ENCODE measurements at places on chromosomes 7 and 10.

GRCh38 chr10:132663666-132664365 lies 122.1 kb downstream of the NKX6-2 start:
- peak; percentile 29 for DNase-seq

- peak; percentile 1 for DNase-seq
Observed at GRCh38 chr7:12028508-12028907, 182.6 kb upstream of the TMEM106B start.

GRCh38 chr7:94969434-94970084 lies 62.2 kb downstream of the PPP1R9A start:
- peak; percentile 60 for DNase-seq

DNA sequence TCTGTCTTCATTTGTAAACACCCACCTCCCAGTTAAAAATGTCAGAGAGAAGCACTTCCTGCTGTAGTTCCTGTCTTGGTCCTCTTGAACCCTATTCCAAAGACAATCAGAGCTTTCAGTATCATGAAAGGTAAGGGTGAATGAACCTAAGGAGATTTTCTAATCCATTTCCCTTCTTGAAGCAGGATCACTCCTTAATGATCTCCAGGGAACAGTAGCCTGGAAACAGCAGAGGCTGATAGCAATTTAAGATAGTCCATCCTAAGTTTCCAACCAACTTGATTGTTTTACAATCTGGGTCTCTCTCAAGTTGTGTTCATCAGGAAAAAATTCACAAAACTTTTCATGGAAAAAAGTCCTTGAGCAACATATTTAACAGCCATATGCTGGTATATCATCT lies 273.6 kb downstream of the NEBL start:
- DNase-seq, result no peak

DNA sequence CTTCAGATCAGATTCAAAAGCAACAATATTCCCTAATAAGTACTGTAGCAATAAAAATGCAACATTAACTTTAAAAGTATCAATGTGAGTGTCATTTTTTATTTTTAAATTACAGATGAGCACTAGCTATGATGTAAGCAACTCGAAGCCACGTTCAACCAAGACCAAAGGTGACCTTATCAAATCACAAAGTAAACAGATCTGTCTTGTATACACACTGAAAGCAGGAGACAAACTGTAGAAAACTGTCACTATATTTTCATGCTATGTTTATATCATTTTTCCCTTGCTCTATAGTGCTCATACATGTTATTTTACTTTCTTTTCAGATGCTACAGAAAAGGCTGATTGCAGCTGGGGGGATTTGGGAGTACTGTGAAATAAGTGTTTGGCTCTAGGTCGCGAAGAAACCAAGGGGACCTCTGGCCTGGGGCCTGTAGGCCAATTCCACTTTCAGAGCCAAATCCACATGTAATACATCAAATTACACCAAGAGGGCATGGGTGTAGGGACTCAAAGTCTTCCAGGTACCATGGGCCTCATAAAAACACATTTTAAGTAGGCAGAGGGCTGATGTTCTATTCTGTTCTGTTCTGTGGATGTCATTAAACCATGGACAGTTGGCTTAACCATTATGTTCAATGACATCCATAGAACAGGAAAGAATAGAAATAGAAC lies 245.2 kb downstream of the SFMBT2 start:
- no peak for DNase-seq

DNA sequence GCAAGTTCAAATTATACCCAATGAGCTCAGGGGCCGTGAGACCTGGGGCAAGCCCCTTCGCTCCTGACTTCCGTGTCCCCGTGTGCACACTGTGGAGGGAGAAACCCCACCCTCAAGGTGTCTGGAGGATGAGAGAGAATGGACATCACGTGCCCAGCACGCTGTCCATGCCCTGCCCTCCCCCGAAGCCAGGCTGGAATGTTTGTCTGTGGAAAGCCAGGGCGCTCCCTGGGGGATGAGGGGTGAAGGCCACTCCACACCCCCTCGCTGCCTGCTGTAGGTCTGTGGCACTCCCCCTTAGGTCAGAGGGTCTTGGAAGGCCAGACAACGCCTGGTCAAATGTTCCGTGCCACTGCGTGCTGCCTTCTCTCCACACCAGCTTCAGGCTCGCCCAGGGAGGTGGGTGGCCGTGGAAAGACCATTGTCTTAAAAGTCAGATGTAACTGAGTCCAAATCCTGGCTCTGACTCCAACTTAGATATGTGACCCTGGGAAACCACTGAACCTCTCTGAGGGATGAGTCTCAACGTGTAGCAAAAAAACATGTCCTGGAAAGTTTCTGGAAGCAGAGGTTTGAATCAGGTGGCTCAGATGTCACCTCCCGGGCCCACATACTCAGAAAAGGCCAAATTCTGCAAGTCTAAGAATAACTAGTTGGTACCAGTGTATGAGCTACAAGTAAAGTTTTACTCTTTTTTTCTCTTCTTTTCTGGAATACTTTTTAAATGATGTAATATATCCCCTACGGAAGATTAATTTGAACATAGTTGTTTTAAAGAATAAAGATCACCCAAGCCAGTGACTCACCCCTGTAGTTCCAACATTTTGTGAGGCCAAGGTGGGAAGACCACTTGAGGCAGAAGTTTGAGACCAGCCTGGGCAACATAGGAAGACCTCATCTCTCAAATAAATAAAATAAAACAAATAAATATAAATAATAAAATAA lies 24.9 kb downstream of the RCC1L start:
- DNase-seq, result no peak

DNA sequence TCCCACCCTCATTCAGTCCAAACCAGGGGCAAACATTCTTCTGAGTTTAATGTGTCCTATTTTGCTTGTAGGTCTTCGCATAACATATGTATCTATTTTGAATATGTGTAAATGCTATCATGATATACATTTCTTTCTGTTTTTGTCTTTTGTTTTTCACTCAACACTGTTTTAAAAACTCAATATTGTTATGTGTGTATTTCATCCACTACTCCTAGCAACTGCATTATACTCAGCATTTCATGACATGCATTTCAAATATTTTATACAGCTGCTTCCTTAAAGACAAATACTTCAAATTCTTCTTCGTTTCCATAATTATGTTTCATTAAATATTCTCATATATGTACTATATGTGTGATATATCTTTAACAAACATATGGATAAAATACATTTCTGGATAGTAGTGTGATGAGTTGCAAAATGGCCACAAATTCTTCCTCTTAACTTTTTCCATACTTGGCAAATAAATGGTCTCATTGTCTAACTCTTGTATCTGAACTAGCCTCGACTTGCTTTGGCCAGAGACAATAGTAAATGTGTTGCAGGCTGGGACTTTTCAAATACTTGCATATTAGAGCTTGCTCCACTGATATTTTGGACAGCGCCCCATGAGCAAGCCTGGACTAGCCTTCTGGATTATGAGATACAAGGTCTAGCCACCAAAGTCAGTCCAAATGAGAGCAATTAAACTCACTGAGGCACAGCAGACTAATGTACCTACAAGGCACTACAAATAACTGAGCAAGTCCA lies 539.7 kb upstream of the KCND2 start:
- DNase-seq, result no peak

DNA sequence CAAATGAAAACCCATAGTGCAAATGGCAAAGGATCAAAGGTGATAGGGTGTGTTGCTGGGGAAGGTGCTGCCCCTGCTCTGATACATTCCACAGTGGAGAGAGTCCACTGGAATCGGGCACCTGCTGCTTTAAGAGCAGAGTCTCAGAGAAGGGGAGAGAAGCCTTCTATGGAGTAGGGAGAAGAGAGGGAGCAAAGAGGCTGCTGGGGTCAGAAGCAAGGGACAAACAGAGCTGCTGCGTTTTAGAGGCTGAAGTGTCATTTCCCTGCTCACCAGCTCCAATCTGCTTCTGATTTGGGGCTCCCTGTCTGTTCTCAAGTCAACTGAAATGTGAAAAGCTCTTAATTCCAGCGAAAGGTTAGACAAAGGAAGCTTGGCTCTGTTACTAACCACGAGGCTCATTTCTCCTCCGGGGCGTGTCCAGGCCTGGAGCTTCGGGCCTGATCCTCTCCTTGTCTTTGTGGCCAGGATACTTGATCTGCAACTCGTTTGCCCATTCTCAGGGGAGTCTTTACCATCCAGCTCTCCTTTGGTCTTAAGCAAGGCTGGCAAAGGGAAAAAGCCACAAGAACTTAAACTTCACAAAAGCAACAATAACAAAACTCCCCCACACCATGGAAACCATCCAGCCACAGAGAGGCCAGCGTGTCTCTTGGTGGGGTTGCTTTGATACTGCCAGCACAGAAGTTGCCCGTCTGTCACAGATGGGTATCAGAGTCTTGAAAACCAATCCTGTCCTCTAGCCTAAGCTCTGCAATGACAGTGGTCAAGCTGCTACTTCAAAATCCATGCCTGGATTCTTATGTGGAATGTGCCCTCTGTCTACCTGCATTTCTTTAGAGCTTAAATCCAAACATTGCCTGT lies 692.6 kb downstream of the SUGCT start:
- peak; percentile 60 for DNase-seq

DNA sequence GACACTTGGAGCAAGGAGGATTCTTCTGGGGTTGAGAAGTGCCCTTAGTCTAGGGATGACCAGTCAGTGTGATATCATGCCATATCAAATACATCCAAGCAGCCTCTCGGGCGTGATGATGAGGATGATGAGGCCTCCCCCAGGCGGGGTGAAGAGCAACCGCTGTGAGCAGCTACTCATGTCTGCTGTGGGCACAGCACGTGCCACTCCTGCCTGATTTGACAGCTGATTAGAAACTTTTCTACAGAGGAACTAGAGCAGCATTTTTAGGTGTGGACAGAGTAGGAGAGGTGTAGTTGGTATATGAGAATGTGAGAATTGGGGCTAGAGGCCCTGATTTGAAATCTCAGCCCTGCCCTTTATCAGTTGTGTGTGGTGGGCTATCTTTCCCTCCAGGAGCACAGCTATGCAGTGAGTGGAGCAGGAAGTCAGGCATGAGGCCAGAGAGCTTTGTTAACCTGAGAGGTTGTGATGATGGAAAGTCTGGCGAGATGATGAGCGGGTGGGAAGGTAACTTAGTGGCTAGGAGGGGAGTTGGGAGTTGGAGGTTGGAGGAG lies 49.6 kb upstream of the COBL start:
- DNase-seq, result no peak

DNA sequence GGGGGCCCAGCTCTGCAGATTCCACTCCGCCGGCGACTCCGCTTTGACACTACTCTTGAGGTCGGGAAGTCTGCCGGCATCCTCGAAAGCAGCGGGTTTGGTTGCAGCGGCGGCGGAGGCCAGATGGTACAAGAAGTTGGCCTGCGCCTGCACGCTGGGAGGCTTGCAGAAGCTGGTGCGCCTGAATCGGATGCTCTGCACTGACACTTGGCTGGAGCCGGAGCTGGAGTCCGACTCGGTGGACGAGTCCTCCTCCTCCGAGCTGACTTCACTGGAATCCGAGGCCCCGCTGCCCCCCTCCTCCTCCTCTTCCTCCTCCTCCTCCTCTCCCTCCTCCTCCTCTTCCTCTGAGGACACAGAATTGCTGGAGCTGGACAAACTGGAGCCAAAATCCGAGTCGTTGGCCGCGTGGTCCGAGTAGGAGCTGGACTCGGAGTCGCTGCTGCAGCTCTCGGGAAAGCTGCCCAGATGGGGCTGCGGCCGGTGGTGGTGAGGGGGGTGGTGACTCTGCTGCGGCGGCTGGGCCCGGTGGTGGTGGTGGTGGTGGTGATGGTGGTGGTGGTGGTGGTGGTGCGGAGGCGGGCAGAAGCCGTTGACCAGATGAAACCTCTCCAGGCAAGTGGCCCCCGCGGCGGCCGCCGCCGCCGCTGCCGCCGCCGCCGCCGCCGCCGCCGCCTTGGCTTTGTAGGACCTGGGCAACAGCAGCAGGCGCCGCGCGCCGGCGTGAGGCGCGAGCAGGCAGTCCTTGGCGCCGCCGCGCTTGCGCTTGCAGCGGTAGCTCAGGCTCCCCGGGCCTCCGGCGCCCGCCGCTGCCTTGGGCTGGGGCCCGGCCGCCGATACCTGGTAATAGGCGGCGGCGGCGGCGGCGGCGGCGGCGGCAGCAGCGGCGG lies 9.0 kb downstream of the SKIDA1 start:
- peak; percentile 81 for DNase-seq

DNA sequence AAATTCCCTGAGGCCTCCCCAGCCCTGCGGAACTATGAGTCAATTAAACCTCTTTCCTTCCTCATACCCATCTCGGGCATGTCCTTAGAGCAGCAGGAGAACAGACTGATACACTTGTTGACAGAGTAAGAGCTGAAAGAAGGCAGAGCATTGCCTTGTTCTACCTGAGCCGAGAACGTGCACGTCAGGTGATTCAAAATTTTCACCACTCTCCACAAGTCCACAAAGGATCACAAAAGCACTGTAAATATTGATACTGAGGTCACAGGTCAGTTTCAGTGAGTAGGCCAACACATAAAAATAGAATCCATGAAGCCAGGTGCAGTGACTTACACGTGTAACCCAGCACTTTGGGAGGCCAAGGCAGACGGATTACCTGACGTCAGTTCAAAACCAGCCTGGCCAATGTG lies 27.8 kb downstream of the DCLRE1C start:
- DNase-seq, result no peak

DNA sequence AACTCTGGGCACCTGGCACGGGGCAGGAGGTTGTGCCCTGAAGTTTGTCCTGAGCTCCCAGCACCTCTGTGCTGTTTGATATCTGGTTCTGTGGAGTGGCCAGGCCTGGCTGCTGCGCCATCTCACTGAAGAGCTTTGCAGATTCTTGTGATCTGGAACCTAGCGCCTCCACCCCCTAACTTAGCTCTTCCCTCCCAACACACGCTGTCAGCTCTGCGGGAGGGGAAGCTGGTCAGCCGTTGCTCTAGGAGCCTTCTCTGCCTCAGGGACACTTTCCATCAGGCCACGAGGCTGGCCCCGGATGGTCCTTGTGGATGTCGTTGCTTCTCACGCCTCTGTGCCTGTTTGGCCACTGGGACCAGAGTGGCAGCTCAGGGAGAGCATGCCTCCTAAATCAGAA lies 213.2 kb downstream of the CCDC3 start:
- peak; percentile 72 for DNase-seq

GRCh38 chr7:102994567-102994966 lies 80.0 kb downstream of the FBXL13 start:
- no peak for DNase-seq

- DNase-seq, result no peak
Observed at GRCh38 chr10:5975641-5976473, 1.5 kb downstream of the IL15RA start.

DNA sequence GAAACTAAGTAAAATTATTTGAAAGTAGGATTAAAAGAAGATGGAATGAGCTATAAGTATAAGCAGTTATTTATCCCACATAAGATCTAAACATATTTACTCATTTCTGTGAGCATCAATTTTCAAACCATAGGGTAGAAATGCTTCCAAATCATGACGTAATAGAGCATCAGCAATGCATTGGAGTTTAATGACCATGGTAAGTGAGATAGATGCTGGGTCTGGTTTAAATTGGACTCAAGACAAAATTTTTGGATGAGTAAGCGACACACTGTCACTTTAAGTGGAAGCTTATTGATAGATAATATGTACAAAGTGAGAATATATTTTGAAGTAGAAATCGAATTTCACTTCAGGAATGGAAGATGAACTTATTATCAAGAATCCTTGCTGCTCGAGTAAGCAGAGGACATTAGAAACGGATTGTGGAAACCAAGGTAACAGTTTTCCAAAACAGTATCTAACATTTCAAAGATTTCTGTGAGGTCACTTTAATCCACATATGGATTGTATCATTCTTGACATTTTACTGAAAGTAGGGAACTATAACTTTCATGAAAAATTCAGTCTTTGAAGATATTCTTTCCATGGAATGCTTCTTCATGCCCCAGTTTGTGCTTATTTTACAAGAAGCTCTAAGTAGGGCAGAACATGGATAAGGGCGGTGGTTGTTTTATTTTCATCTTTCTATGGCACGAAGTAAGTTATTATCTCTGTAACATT lies 85.8 kb downstream of the AGMO start:
- no peak for DNase-seq
